ENCODE measurements at places on chromosomes 5 and 9.
A peak's percentile ranks its signal among the peaks of the same experiment; 100 is the strongest.

- peak; percentile 44 for DNase-seq
These were observed 148.2 kb upstream of the KLF4 start for GRCh38 chr9:107637421-107638420.

GRCh38 chr5:41542183-41542582 is 31.8 kb upstream of the PLCXD3 start:
- DNase-seq = no peak

- peak; percentile 19 for DNase-seq
These were observed 141.1 kb upstream of the TARS1 start for GRCh38 chr5:33299621-33300208.

DNA sequence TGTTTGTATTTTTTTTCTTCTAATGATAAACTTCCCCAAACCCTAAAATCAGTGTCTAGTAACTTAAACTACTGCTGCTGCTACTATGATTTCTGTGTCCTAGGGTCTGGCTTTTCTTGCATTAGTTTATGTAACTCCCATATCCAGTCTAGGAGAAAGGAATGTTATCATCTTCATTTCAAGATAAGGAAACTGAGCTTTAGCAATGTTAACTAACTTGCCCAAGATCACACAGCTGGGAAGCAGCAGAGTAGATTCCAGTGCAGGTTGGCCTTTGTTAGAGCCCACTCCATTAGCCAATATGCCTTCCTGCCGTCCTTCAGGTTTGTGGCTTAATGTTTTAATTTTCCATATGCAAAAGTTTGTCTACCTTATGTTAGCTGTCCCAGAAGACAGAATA is 10.4 kb downstream of the TMEM171 start:
- DNase-seq = no peak
